ENCODE measurements at places on chromosomes 6 and 20.

DNA sequence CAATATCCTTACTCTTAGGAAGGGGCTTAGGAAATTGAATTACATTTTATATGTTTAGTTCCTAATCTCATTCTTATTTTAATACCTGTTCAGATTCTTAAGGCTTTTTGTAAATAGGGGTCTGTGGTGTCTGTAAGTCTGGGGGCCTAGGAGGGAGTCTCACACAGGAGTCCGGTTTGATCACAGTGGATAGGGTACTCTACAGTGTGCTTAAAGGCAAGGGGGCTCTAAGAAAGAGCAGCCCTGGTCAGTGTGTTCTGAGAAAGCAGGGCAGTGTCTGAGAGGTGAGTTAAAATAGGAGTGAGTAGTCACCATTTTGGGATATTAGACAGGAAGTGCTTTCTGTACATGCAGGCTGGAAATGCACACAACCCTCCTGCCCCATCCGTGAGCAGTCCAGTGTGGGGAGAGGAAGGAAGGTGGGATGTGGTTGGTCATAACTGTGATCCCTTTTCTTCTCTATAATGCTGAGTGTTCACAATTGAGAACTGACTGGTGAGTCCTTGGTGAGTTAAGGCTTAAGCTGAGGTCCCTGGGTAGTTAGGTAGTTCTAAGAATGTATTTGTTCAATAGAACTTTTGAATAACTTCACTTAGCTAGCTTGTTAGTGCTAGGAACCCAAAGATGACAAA lies 50.0 kb downstream of the CDKAL1 start:
- no peak for DNase-seq

- DNase-seq = no peak
These were observed 14.4 kb downstream of the ADTRP start for GRCh38 chr6:11764250-11764604.

- no peak for DNase-seq
These were observed 37.9 kb downstream of the ATXN1 start for GRCh38 chr6:16723402-16723801.

DNA sequence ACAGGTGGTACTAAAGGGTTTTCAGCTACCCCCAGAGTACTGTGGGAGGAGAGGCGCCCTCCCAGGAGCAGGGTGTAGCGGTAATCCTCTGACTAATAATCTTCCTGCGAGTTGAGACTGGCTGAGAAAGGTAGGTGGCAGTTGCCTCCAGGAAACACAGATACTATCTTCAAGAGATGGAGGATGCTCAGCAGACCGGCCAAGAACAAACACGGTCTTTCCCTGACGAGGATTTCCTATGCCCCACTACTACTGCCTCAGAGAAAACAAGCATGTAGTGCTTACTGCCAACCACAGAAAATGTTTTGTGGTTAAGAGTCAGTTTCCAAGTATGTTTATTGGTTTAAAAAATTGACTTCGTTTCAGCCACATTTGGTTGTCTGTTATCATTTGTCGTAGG lies 26.8 kb downstream of the C6orf89 start:
- peak; percentile 23 for DNase-seq

GRCh38 chr6:13725570-13725969 lies 13.9 kb upstream of the RANBP9 start:
- DNase-seq = peak; percentile 18

- no peak for DNase-seq
These were observed 126.7 kb downstream of the RTN4IP1 start for GRCh38 chr6:106502559-106502958.

GRCh38 chr6:6409397-6410030 lies 89.1 kb upstream of the F13A1 start:
- DNase-seq = no peak

GRCh38 chr6:160227038-160227768 lies 31.4 kb downstream of the SLC22A2 start:
- DNase-seq = no peak

DNA sequence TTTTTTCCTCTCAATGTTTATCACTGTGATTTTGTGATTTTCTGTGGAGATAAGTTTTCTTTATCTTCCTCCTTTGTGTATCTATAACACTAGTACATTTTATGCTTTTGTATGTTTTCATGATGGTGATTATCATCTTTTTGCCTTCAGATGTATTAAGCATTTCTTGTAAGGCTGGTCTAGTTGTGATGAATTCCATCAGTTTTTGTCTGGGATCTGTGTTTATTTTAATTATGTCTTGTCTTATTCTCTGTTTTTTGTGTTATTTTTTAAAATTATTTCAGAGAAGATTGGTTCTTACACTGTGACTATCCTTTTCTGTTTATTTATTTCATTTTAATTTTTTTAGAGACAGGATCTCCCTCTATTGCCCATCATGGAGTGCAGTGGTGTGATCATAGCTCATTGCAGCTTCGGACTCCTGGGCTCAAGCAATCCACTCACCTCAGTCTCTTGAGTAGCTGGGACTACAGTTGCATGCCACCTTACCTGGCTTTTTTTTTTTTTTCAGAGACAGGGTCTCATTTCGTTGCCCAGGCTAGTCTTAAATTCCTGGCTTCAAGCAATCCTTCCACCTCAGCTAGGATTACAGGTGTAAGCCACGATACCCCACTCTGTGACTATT lies 187.4 kb downstream of the SLC16A10 start:
- no peak for DNase-seq

GRCh38 chr6:108222064-108222463 lies 38.8 kb downstream of the SNX3 start:
- no peak for DNase-seq

DNA sequence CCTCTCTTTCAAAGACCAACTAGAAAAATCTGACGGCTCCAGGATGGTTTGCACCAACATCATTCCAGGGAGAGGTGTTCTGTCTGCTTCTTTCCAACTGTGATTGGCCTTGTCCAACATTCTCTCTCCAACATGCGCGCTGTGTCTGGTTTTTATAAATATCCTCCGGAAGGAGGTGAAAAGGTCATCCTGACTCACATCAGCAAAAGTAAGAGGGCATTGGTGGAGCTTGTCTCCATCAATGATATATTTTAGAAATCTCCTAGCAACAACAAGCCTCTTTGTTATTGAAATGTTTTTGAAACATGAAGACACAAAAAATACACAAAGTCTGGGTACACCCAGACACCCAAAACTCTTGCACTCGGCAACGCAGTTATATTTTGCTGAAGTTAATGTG lies 475.3 kb upstream of the JARID2 start:
- no peak for DNase-seq

DNA sequence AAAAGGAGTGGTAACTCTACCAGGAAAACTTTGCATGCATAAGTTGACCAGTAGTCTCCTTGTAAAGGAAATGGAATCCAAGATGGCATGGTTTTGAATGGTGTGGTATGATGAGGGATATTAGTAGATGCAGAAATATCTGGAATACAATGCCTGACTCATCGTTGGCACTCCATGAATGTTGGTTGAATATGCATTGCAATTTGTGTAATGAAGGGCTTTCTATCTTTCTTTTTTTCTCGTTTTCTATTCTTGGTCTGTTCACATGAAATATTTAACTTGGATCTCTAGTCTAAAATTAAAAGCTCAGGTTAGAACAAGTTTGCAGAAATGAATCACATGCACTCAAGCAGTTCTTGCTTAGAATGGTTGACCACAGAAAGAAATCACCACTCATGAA lies 277.3 kb upstream of the PRND start:
- DNase-seq = no peak

DNA sequence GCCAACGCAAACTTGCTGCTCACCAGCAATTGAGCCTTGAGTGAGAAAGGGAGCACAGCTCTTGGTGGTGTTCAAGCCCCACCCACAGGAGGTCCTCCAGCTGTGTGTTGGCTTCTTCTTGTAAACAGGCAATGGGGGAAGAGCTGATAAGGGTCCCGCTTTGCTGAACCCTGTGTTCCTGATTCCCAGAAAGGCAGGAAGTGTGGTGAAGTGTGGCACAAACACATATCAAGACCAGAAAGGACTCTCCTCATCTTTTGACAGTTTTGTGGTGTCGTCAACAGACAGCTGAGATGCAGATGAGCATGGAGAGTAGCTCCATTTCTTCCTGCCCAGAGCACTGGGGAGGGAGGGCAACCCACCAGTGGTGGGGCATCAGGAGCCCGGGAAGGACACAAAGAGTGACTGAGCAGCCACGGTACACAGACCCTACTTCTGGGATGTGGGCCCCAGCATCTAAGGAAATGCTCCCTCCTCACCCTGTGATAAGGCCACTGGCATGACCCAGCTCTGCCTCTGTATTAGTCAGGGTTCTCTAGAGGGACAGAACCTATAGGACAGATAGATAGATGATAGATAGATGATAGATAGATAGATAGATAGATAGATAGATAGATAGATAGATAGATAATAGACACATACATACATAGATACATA lies 188.9 kb upstream of the TAB2 start:
- no peak for DNase-seq

- DNase-seq = no peak
These were observed 87.7 kb downstream of the EPB41L2 start for GRCh38 chr6:130975325-130975724.

DNA sequence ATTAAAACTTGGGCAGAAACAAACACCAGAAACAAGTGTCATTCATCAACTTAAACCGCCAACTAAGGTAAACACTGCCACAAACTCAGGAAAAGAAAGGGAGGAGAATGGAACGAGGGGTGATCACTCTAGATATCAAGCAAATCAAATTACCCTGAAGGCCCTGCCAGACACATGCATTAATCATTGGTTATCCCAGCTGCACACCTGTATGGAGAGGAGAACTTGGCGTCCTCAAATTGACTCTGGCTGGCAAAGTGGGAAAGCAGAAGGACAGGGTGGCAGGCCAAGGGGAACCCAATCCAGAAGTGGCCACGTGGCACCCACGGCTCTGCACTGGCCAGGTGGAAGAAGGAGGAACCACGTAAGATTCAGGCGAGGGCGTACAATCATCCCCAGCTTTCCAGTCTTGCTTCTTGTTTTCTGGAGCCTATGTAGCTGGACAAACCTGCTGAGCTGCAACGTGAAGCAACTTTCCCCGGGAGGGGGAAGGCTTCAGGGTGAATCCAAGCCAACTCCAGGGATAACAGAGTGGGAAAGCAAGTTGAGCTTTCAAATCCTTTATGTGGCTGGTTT lies 156.2 kb upstream of the JARID2 start:
- DNase-seq = no peak

- no peak for DNase-seq
These were observed 3.9 kb downstream of the RAB44 start for GRCh38 chr6:36701401-36701991.

DNA sequence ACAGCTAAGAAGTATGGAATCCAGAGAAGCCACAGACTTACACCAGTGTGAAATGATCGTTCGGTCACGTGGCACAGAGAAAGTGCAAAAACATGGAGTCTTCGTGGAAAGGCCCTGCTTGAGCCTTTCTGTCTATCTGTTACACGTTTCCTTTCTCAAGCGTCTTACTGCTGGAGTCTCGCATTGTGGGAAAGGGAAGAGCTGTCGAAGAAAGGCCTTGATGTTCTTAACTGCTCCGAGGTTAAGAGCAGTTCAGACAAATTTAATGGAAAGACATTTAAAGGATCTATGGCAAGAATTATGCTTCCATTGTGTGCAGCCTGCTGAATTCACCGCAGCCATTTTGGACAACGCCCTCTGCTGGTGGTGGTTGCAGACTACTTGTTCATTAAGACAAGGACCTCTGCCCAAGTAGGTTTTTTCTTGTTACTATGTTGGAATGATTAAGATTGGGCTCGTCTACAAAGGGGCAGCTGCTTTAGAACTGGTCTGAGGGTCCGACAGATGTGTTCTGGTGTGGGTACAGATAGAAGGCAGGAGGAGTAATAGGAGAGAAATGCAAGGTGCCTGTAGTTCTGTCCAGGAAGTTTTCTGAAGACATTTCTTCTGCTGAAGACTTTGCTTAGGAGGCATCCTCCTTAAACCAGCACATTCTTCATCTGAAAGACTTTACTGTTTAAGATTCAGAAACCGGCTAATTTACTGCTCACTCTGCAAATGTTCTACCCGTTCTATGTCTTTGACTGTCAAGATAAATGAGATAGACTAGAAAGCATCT lies 24.7 kb upstream of the CCN6 start:
- DNase-seq = peak; percentile 59

GRCh38 chr20:10626896-10627295 lies 46.9 kb downstream of the JAG1 start:
- no peak for DNase-seq

DNA sequence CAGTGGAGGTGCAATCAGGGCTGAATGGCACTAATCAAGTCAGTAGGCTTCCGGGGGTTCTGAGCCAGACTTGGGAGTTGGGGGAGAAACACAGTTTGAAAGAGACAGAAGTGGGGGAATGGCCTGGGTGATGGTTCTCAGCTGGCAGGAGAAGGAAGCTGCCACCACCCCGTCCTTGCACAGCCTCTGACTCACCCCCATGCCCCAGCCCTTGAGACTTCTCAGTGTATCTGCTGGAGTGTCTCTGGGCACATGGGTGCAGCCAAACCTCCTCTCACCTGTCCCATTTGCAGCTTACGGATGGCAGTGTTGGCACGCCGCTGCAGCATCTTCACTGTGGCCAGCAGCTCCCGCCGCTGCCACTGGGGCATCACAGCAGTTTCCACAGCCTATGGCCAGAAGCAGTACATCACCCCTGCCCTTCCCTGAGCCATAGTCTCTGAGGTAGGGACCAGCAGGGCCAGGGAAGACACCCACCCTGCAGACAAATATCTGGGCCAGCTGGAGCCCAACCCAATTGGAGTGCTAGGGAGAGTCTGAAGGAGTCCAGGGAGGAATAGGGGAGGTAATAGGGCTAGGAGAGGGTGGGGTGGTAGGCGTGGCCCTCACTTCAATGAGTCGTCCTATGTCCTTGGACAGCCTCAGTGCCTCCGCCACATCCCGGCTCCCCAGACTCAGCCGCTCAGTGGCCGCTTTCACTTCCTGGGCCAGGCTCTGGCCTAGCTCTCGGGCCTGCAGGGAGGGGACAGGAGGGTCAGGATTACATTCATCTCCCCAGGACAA lies 11.2 kb downstream of the AARS2 start:
- DNase-seq = no peak

DNA sequence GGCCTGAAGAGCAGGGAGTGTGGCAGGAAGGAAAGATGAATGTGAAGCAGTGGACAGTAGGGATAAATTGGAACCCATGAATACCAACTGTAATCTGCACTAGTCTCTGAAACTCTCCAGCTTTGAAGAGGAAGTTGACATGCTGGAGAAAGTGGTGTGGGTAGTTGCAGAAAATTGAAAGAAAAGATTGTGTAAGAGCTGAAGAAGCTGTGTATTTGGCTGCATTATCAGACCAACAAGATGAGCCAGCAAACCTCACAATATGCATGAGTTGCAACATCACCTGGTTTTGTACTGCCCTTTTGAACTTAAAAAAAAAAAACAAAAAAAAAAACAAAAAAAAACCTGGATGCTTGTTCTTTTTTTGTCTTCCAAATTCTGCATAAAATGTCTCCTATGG lies 921.9 kb upstream of the EYS start:
- no peak for DNase-seq

GRCh38 chr20:63549019-63549418 lies 1.5 kb upstream of the SRMS start:
- DNase-seq = no peak

DNA sequence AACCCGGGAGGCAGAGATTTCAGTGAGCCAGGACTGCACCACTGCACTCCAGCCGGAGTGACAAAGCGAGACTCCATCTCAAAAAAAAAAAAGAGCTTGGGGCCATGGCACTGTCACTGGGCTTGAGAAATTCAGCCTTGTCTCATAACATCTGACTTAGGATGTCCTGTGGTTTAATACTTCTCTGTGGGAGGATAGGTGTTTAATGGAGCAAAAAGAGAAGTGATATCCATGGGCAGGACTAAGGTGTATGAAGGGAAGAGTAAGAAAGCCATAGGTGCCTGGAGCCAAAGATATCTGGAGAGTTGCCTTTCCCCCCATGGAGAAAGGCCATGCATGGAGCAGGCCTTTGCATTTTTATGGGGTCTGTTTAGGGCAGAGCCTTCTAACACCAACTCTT lies 11.2 kb downstream of the BMP6 start:
- DNase-seq = no peak

GRCh38 chr6:36241728-36242127 lies 28.1 kb upstream of the PNPLA1 start:
- DNase-seq = no peak
